NCI-H748 treated with DMSO at 0.1 percent for 48 hours (cell line): ENCODE measurements at places on chromosomes 16 and 17.

- no peak for DNase-seq
Measured at GRCh38 chr17:73068322-73069153, 23.9 kb downstream of the SLC39A11 start.

- DNase-seq, result no peak
Measured at GRCh38 chr17:19770985-19771735, 23.1 kb upstream of the ALDH3A1 start.

- DNase-seq, result no peak
Measured at GRCh38 chr16:88342491-88342890, 40.3 kb upstream of the ZNF469 start.

DNA sequence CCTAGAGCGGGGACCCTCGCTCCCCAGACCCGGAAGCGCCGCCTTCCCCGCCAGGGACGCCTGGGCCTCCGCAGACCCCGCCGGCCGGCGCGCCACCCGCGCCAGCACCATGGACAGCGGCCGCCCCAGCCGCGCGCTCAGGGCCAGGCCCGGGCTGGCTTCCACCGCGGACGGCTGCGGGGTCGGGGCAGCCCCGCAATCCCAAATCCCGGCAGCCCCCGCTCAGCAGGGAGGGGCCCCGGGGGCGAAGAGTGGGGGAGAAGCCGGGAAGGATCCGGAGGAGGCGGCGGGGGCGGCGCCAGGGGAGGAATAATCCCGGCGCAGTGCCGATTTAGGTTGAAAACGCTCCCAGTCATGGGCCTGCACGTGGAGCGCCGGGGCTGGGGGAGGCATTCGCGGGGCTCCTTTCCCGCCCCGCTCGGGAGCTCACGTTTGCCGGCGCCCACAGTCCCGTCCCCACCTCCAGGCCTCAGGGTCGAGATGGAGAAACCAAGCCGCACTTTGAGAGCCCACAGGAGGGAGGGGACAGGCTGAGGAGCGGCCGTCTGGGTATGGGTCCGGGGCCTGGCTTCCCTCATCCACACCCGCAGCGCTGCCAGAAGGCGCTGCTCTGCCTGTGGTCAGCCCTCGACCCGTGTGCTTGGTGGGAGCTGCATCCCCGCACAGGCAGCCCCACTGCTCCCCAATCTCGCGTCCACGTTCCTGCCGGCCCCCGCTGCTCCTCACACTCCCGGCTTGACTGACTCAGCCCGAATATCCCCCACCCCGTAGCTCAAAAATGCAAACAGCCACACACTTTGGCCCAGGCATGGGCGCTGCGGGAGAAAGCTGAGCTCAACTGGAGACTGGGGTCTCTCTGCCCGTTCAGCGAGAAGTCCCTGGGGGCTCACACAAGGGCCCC is 4.7 kb downstream of the FBXL16 start:
- no peak for DNase-seq

GRCh38 chr17:57365420-57365819 is 109.1 kb downstream of the MSI2 start:
- DNase-seq, result no peak

GRCh38 chr16:12573730-12574383 is 229.8 kb downstream of the CPPED1 start:
- peak; percentile 45 for DNase-seq

GRCh38 chr16:74667255-74667700 is 601 bp upstream of the RFWD3 start:
- DNase-seq, result no peak

GRCh38 chr17:30074254-30074653 is 42.4 kb upstream of the NSRP1 start:
- no peak for DNase-seq
